NCI-H187 (cell line): ENCODE measurements at places on chromosomes 1 and 21.

DNA sequence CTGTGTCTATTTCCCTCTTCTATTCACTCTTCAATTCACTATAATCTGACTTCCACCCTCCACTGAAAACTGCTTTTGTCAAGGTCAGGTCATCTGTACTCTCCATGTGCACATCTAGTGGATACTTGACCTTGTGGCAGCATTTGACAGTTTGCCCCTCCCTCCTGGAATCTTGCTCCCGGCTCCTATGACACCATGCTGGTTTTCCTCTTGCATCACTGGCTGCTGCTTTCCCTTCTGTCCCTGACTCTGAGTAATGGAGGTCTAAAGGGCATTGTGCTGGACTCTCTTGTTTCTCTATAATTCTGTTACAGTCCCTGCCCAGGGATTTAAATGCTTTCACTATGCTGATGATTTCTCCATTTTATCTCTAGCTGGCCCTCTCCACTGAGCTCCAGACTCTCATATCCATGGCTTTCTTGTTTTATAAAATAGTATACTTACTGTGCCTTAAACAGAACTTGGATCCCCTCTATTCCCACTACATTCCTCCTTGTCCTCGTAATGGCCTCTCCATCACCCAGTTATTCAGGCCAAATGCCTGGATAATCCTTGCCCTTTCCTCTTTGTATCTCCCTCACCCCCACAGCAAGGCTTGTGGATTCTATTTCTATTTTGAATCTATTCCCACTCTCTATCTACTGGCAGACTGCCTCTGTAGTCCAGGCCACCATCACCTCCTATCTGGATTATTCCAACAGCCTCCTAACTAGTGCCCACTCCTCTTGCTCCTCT, 36.8 kb upstream of the PODN start:
- DNase-seq = no peak

- DNase-seq = no peak
Observed at GRCh38 chr21:24205319-24205718, 1402.0 kb downstream of the MRPL39 start.

- DNase-seq = no peak
Observed at GRCh38 chr1:67300561-67300960, 7.1 kb upstream of the IL12RB2 start.

- no peak for DNase-seq
Observed at GRCh38 chr1:77126307-77126706, 92.9 kb downstream of the PIGK start.

DNA sequence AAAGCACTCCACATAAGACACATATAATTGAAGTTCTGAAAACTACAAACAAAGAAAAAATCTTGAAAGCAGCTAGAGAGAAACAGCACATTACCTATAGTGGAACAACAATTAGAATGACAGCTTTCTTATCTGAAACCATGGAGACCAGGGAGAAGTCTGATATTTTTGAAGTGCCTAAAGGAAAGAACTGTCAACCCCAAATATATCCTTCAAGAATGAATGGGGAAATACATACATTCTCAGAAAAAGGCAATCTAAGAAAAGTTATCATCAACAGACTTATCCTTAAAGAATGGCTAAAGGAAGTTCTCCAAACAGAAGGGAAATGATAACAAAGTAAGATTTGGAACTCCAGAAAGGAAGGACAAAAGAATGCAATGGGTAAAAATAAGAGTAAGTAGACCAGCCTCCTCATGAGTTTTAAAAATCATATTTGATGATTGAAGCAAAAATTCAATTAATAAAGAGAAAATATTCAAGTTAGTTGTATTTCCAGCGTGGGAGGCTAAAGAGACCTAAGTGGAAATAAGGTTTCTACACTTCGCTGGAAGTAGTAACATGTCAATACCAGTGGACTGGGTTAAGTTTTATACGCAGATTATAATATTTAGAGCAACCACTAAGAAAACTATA, 170.8 kb upstream of the SAMSN1 start:
- DNase-seq = no peak

- DNase-seq = no peak
Observed at GRCh38 chr1:153478692-153479618, 18.5 kb upstream of the S100A7 start.

DNA sequence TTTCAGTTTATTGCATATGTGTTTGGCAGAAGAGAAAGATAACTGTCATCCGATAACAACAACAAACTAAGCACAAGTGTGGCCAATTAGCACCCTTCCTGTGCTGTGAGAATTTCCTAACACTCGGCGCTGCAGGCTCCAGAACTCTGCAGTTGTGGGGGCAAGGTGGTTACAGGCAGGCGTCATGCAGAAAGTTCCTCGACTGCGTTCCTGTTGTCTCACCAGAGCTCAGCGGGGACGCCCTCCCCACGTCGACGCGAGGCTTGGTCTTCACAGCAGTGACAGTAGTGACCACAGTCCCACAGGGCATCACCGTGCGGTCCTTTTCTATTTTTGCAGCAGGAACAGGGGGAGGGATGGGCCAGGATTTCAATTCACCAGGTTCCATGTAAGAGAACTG, 27.6 kb upstream of the PRDM15 start:
- DNase-seq = no peak

DNA sequence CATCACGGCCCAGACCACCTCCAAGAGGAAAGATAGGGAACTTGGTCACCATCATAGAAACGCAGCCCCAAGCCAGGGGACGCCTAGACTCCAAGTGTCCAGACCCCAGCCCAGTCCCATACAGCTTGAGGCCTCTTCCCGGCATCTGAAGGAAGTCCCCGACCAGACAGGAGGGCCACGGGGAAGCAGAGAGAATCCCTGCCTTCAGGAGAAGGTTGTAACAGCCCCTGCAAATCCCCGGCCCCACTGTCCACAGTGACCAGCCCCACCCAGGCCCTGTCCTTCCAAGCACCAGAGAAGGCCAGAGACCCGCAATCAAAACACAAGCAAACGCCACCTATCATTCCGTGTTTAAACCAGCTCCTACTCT, 1.7 kb downstream of the SLC19A1 start:
- DNase-seq = no peak

GRCh38 chr1:19812875-19813642, 2.0 kb downstream of the RNF186 start:
- DNase-seq = no peak

DNA sequence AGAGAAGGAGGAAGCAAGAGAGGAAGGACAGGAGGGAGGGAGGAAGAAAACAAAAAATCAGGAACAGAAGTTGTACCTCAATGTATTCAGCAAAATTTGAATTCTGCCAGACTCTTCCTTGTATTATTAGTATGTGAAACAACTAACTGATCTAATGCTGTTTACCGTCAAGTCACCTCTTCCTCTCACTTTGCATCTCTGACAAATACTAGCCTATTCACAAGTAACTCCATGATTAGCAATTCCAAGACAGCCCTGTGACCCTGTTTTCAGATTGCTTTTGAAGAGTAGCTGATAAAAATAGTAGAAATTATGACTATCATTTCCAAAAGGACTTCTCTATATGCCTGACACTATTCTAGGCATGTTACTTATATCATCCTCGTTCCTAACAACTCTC, 445.4 kb downstream of the NEGR1 start:
- no peak for DNase-seq

- no peak for DNase-seq
Observed at GRCh38 chr1:180528868-180529470, 26.6 kb upstream of the ACBD6 start.

DNA sequence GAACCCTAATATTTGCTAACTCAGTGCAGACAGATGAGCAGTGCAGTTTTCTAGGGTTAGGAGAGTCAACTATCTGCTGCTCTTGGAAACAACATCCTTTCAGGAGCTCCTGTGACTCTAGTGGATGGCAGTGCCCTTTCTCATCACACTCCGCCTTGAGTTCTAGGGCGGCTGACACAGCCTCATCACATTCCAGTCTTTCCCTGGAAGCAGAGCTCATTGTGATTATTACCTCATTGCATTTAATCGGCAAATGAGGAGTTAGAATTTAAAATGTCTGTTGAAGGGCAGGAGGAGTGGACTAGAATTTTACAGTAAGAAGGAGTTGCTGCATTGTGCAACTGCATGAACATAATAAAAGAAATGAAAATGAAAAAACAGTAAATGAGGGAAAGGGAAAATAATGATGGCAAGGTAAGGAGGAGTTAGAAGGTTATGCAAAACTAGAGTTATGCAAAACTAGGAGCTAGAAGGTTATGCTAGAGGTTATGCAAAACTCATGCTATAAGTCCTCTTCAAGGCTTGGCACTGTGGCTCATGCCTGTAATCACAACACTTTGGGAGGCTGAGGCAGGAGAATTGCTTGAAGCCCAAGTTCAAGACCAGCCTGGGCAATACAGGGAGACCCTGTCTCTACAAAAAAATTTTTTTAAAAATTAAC, 6.9 kb upstream of the PTGFRN start:
- DNase-seq = no peak

DNA sequence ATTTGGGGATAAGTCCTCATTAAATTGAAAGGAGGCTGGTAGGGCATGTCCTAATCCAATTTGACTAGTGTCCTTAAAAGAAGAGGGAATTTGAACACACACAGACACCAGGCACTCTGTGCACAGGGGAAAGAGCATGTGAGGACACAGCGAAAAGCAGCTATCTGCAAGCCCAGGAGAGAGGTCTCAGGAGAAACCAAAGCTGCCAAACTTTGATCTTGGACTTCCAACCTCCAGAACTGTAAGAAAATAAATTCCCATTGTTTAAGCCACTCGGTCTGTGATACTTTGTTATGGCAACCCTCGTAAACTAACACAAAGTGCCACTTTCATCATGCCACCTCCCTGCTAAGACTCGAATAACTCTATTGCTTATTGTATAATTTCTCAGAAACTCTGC, 13.8 kb downstream of the PLA2G4A start:
- no peak for DNase-seq

DNA sequence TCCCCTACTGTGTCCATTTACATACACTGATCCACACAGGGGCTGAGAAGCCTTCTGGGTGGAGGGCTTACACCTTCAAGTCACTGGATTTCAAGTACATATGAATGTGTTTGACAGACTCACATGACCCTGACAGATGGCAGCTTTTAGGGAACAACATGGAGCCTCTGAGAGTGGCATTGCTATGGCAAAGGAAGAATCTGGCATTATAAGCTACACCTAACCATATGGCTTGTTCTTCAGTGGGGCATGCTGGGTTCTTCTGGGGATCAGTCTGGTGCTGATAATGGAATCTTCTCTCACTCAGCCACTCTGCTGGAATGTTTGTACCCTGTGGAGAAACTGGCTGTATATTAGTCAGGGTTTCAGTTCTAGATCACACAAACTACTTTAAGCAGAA, 68.5 kb upstream of the PDE4B start:
- no peak for DNase-seq

- peak; percentile 77 for DNase-seq
Observed at GRCh38 chr1:162070094-162070748, 730 bp downstream of the NOS1AP start.

DNA sequence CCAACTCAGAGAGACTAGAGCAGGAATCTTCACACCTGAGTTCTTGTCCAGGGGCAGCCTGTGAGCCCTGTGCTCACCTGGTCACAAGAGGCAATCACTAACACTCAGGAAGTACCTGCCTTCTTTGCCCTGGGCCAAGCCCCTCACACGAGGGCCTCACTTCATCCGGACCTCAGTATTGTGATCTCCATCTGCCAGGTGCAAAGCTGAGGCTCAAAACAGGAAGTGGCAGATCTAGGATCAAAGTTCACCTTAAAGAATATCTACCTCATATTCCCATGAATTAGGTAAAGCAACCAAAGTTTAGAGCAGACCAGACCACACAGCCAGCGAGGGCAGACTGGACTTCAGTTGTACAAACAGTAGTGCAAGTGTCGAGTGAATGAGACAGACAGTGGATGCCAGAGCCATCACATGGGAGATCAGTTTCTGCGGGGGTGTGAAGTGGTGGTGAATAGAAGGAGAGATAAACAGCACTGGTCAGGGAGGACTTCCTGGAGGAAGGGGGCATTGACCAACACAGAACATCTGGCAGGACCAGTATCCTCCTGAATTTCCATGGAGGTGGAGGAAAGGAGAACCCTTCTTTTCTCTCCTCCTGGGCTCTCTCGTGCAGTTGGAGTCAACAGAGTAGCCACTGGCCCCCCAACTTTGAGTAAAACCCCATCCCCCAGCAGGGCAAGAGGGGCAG, 116.6 kb upstream of the ZBTB40 start:
- DNase-seq = no peak
